ENCODE measurements at places on chromosomes 1 and 21.

GRCh38 chr1:90143591-90143990 lies 148.7 kb downstream of the ZNF326 start:
- no peak for DNase-seq

DNA sequence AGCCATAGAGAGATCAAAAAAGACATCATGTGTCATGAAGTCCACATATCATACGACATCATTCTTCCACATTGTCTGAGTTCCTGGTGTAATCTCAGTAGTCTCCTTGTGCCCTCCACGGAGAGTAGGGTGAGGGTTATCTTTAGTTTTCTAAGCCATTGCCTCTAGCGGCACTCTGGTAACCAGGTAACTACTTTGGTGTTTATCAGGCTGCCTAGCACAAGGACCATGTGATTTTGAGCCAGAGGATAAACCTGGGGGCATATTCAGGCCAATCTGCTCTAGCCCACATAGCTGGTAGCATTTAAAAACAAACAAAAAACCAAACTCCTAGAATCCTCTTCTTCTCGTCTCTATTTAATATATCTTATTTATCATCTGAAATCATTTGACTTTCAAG lies 147.4 kb downstream of the GDAP2 start:
- DNase-seq = no peak

DNA sequence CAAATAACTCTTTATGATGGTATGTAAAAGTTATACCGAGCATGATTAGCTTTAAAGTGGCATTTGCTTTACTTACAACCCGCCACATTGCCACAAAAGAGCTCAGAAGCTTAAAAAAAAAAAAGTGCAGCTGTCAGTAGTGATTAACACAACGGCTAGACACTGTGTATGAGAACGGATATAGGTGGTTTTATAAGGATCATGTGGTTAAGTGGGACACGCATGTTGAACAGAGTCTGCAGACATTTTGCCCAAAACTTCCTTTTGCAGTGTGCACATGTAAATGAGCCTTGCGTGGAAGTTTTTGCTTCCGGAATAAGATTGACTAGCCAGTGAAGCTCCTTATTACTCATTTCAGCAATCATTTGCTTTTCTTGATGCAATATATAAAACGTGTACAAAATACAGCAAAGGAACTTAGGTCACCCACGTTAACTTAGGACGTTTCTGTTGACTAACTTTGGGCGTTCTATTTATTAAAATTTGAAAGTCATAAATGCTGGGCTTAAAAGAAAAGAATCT lies 58.7 kb upstream of the RGS1 start:
- DNase-seq = peak; percentile 54

- DNase-seq = no peak
Measured at GRCh38 chr1:7659514-7659913, 111.6 kb upstream of the VAMP3 start.

DNA sequence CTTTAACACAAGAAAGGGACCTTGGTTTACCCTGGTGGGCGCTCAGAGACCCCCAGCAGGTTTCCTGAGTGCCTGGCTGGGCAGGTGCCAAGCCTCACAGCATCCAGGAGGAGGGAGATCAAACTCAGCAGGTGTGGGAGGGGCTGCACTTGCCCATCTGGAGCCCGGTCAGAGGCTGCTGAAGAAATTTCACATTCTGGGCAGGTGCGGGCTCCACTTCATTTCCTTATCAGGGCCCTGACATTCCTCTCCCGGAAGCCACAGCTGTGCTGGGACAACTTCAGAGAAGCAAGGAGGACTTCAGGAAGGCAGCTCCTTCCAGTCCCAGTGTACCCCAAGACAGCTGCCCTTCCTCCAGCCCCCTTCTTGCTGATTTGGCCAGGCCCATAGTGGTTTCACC lies 82.9 kb downstream of the ITPKB start:
- DNase-seq = no peak

DNA sequence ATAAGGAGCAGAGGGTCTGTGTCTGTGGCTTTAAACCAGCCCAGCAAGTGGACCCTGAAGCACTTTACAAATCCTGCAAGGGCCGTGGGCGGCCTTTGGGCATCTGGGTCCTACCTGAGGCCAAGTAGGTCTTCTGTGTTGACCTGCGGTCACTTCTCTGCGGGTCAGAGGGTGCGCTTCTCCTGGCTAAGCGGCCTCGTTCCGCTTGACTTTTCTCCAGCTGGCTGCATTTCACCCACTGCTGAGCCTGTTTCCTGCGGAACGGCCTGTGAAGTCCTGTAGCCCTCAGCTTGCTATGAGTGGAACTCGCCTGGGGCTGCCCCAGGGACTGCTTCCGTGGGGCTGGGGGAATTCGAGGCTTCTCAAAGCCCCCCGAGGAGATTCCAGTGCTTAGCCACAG lies 43.3 kb downstream of the SLC37A1 start:
- DNase-seq = no peak
